ENCODE measurements at places on chromosomes 2 and 18.

DNA sequence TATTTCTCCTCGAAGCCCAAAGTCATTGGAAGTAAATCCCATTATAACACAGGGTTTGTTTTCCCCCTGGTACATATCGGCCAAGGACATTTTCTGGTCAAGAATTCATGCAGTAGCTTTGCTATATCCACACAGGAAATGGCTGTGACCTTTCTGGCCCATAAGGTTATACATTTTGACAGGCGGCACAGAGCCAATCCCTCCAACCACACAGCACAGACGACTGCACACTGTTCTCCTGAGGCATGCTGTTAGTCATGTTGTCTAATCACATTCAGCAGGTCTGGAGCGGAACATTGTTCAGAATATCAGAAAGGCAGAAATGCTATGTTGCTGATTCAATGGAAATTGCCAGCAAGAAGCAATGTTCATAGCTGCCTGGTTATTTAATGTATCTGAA lies 742.3 kb upstream of the SLC8A1 start:
- DNase-seq, result no peak

GRCh38 chr18:61772293-61772848 lies 120.4 kb downstream of the RNF152 start:
- DNase-seq, result no peak

DNA sequence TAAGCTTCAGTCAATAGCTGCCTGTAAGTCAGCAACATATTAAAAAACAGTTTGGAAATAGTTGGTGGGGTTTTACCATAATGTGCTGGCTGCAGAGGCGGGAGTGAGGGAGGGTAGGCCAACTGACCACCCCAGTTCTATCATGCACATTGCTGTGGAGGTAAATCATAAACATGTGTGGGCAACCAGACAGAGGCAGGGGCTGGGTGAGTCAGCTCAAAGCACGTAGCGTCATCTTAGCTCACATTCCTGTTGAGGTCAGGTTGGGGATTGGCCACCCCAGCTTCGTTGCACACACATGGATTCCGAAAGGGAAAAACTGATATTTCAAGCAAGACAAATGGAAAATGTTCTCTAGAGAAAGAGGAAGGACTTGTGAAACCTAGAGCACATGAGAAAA lies 19.5 kb downstream of the GPR45 start:
- no peak for DNase-seq

DNA sequence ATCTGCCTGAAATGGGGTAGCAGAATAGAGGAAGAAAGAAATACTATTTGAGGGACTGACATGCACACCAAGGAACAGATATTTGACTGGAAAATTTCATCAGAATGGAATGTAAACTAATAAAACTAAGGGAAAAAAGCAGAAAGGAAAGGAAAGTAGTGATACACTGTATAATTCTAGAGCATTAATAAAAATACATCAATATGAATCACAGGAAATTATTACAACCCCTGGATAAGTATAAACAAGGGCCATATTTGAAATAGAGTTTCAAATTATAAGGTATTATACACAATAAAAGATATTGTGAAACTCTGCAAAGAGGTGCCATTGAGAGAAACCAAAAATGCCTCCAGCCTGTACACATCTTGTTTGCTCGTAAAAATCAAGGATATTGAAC lies 149.6 kb downstream of the ICOS start:
- no peak for DNase-seq

DNA sequence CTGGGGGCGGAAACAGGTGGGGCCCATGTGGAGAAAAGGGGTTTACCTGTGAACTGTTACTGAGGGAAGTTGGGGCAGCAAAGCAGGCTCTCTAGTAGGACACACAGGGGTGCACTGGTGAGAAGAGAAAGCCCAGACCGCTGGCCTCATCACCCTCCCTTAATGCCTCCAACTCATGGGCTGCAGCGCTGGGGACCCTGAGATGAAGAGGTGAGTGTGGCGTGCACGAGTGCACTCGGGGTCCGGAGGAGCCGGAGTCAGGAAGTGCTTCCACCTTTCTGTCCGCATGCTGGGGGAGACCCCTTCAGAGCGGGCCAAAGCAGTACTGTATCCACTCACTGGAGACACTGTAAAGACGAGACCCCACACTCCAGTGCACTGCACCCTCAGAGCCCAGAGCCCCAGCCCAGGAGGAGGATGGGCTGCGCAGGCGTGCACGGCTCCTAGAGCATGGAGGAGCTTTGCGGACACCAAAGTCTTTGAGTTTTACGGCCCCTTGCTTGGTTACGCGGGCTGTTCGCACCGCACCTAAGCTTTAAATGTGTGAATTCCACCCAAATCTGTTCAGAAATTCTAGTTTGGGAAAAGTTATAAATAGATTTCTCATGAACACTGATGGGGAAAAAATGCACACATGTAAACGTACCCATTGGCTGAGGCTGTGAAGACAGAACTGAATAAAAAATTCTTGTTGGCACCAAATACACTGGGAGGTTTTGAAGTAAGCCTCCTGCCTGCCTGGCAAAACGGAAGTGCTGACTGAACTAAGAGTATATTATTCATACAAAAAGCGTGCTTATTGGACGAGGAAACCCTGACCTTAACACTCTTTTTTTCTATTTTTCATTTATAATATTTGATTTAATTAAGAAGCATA lies 45.4 kb upstream of the PPP4R1 start:
- no peak for DNase-seq

DNA sequence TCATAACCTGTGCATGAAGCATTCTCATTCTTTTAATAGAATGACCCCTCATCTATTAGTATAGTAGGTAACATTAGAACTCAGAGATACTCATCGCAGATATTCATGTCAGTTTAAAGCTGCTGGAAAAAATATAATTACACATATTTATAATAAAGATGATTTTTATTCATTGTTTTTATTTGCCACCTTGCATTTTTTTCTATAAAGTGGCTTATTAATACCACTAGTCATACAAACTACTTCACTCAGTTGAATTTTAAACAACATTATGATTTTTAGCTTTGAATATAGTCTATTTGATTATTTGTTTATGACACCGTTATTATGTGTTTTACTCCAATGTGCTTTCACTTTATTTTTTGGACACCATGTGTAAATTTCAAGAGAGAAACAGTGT lies 23.9 kb upstream of the GULP1 start:
- no peak for DNase-seq

DNA sequence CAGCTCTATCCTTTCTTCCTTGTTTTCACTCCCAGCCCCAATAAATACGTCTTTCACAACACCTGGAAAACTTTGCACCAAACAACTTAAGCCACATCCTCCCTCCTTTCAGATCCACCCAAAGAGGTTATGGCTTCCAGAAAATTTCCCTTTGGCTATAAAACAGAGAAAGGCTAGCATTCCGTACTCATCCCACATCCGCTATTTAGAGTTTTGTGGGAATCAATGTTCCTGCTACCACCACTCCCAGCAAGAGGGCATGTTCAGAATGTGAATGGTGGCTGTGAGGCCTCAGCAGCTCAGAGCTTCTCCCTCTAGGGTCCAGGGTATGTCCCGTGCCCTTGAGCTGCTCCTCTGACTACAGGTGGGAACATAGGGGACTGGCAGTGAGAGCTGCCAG lies 214.6 kb downstream of the NCK2 start:
- no peak for DNase-seq

- DNase-seq, result peak; percentile 82
Observed at GRCh38 chr2:71530641-71531332, 77.4 kb downstream of the DYSF start.

GRCh38 chr18:10374636-10375293 lies 79.7 kb upstream of the APCDD1 start:
- no peak for DNase-seq

GRCh38 chr2:189836644-189837043 lies 52.4 kb downstream of the PMS1 start:
- DNase-seq, result no peak

- DNase-seq, result no peak
Observed at GRCh38 chr2:220432645-220433044, 805.2 kb downstream of the SLC4A3 start.

DNA sequence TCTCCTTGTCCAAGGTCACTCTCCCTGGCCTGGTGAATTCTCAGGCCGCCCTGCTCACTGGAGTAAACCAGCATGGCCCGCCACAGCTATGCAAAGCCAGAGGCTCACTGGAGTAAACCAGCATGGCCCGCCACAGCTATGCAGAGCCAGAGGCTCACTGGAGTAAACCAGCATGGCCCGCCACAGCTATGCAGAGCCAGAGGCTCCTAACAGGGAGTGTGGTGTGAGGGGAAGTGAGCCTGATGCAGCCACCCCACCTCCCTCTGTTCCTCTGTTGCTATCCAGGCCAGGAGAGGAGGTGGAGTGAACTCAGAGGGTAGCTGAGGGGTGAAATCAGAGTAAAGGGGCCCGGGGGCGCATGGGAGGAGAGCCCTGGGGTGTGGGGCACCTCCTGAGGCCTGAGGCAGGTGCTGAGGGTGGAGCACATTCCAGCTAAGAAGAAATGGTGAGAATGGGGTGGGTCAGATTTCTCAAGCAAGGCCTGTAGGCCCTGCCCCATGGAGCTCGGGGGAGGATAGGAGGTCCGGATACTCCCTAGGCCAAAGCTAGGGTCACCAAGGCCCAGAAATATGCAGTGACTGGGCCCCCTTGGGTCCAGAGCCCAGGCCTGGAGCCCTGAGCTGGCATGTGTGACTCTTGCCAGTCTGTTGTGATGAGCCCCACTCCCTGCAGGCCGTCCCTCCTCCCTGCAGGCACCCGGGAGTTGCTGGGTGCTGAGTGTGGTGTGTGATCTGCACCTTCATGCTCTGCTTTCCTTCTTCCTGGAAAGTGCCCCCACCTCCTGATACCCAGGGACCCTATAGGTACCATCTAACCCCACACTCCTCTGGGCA lies 1.5 kb downstream of the ATP6V1B1 start:
- no peak for DNase-seq

- no peak for DNase-seq
Observed at GRCh38 chr18:23225503-23225902, 90.2 kb downstream of the CABLES1 start.
